ENCODE measurements at places on chromosomes 4 and X.

GRCh38 chrX:8049827-8050226 lies 121.2 kb downstream of the VCX2 start:
- DNase-seq, result no peak

- no peak for DNase-seq
Observed at GRCh38 chr4:81440949-81441348, 30.8 kb downstream of the RASGEF1B start.

DNA sequence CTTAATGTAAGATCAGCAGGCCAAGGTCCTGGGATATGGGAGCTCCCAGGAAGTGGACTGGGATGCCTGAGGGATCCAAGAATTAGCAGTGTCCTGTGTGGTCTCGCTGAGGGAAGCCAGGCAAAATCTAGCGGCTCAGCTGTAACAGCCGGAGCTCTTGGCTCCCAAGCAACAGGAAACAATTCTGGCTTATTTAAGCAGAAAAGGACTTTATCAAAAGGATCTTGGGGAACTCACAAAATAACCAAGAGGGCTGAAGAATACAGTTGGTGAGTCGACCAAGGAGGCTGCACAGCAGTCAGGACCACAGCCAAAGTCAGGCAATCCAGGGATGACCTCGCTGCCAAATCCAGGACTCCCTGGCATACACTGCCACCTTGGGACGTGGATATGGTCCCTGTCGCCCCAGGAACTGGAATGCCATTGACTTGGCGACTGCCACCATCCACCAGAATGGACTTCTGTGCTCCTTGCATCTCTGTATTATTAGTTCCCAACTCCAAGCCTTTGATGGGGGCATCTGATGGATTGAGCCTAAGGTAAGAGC lies 165.3 kb upstream of the BCOR start:
- no peak for DNase-seq

DNA sequence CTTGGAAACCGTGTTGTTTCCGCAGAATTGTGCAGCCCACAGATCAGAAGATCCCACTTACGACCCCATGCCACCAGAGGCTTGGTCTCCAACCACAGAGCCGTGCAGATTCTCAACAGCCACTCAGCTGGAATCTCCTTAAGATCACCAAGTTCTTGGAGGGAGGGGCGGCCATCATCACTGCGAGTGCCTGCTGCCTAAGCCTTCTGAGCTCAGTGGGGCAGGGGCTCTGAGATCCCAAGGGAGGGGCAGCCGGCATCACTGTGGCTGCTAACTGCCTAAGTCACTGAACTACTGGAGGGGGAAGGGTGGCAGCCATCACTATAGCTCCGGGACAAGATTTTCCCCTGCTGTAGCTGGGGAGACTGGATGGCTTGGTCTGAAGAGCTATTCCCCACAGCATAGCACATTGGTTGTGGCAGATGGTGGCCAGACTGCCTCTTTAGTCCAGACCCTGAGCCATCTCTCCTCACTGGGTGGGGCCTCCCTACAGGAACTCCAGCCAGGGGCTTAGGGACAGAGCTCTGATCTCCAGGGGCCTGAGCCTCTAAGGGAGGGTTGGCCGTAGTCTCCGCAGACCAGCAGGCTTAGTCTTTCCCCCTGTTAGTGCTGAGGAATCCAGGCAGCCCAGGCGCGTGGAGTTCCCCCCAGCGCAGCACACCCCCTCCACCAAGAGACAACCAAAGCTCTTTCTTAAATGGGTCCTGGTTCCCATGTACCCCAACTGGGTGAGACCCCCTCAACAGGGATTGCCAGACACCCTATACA lies 1483.9 kb downstream of the ADGRL3 start:
- peak; percentile 28 for DNase-seq

- DNase-seq, result no peak
Observed at GRCh38 chr4:90328558-90328957, 201.4 kb downstream of the CCSER1 start.

DNA sequence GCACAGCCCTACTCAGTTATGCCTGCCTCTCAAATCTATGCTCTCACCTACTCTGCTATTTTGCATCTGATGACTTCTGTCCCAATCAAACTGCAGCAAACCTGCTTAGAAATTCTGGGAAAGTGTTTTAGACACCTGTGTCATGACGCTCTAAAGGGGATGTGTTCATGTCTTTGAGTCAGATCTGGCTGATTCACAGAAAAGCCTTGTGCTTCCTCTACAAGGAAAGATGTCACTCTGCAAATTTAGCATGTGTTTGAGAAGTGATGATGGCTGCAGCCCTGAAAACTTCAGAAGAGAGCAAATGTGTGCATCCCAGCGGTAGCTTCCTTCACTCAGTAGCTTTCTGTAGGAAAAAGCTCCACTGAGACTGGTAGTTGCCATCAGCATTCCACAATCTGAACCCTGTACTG lies 235.4 kb downstream of the MGST2 start:
- no peak for DNase-seq

DNA sequence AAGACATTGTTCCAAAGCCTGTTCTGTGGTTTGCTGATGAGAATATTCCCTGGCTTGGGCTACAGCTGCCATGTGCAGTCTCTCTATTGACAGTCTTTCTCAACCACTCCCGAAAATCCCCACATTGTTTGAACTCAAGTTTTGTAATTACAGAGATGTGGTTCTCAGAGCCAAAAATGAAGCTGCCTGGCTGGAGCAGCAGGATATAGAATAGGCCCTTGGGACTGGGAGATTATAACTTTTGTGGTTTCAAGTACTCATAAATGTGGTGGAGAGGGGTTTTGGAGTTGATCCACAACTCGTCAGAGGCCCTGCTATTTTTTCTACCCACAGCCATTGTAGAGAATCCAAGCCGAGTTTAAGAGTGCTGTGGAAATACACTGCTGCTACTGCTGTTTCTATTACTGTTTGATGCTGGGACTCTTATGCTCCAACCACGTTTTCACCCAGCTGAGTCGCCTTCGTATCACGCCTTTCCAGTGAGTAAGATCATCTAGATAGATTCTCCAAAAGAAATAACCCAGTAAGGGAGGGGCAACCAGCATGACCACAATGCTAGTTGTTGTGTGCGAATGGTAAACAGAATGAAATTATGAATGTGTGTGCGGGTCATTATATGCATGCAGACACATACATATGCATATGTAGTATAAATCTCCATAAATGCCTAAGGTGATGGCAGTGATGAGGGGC lies 57.1 kb upstream of the ATXN3L start:
- DNase-seq, result no peak

DNA sequence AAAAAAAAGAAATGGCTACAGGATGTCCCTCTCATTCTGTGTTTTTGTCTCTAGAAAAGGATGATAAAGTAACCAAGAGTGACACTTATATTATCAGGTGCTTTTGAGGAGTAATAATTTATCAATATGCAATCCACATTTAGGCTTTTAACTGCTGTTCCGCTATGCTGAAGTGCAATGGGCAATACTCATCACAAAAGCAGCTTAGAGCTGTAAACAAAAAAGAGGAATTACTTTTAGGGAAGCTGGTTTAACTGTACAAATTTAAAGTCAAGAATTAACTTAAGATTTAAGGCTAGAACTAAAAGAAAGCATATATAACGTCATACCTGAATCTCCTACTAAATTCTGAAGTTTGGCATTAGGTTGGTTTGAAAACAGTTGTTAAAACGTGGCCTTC lies 93.5 kb upstream of the DDX3X start:
- no peak for DNase-seq

GRCh38 chr4:153344131-153345011 lies at the start of gene MND1:
Gene MND1 (plus strand): TSS chr4:153344688. CDS start chr4:153344738, 50 bp downstream.
- peak; percentile 83 for DNase-seq

GRCh38 chrX:150770623-150771022 lies 77.4 kb downstream of the MTMR1 start:
- DNase-seq, result no peak

DNA sequence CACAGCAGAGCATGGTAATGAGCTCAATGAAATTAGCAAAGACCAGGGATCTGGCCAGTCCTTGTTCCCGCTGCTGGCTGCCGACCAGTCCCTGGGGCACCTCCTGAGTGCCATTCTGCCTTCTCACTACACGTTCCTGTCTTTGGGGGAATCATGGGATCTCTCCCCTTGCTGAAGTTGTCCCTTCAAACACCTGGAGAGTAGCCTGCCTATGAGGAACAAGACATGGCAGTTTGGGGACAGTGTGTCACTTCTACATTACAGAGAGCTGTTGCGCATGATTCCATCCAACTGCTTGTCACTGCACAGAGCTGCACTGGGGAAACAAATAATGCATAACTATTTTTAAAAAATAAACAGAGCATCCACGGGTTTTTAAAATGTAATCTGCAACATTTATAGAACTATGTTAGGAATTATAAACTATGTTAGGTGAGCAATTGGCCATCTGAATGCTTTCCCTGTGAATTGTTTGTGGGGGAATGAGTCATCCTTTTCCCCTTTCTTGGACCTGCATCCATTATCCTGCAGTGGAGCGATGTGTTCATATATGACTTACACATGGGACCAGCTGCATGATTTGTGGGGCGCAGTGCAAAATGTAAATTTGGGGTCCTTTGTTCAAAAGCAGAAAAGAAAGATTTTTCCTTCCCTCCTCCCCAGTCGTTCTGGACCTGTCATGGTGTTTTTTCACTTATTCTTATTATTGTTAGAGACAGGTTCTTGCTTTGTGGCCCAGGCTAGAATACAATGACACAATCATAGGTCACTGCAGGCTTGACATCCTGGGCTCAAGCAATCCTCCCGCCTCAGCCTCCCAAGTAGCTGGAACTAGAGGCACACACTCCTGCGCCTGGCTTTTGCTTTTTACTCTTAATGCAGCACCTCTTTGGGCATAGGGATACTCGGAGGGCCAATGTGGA lies 115.0 kb upstream of the TBL1X start:
- no peak for DNase-seq

GRCh38 chr4:185119927-185120630 lies 23.0 kb upstream of the SLC25A4 start:
- no peak for DNase-seq

GRCh38 chrX:152600853-152601633 lies 36.7 kb upstream of the GABRQ start:
- DNase-seq, result no peak

DNA sequence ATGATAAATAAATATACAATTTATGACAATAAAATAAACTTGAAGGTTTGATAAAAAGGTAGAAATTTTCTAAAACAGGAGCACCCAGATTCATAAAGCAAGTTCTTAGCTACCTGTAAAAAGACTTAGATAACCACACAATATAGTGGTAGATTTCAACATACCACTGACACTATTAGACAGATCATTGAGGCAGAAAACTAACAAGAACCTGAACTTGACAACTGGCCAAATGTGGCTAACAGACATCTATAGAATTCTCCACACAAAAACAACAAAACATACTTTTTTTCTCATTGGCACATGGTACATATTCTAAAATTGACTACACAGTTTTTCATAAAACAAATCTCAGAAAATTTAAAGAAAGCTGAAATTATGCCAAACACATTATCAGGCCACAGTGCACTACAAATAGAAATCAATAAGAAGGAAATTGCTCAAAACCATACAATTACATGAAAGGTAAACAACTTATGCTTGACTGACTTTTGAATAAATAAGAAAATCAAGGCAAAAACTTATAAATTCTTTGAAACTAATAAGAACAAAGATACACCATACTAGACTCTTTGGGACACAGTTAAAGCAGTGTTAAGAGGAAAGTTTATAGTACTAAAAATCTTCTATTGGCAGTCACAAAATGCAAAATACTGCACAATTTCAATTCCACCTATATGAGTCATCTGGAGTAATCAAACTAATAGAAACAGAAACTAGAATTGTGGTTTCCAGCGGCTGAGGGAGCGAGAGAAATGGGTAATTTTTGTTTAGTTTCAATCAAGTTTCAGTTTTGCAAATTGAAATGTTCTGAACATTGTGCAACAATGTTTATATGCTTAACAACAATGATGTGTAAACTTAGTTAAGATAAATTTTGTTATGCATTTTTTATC lies 925.6 kb downstream of the SH3BGRL start:
- DNase-seq, result no peak

DNA sequence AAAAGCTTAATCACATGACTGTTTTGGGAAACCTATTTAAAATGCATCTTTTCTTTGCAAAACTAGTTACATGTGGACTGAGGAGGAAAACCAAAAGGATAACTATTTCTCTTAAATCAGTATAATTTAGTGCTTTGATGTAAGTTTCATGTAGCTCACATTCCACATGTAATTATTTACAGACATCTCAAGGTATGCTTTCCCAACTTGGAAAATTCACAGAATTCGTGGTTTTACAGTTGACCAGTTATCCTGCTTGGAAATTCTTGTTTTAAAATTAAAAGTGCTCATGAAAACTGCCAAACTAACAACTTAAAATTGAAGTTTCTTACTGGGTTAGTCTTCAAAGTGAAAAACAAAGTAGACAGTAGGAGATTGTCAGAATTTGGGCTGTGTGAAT lies 52.4 kb downstream of the EDNRA start:
- no peak for DNase-seq

DNA sequence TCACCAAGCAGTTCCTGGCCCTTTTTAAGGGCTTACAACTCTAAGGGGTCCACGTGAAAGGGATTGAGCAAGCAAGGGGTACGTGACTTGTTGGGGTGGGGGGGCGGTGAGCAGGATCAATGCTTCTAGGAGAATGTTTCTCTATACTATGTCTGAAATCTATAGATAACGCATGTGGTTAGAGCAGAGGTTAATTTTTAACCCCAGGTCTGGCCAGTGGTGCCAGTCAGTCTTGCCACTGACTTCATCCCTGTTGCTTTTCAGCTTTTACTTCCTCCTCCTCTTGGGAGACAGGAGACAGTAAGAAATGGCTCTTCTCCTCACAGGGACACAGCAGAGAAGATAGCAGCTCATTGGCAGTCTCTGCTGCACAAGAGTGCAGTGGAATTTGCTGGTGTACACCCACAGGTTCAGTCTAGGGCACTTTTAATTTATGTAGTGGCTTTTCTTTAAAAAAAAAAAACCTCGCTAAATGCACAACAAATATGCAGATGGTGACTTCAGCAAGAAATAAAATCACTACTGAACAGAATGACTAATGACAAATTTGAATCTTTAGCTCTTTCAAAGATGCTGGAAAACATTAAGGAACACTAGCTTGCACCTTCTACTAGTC lies 190.5 kb downstream of the CCNG2 start:
- DNase-seq, result no peak

GRCh38 chrX:70262952-70263567 lies 3.1 kb upstream of the P2RY4 start:
- no peak for DNase-seq

- DNase-seq, result no peak
Observed at GRCh38 chr4:87007528-87008446, 73.0 kb downstream of the AFF1 start.

GRCh38 chrX:129585167-129585566 lies 45.1 kb downstream of the OCRL start:
- DNase-seq, result no peak

DNA sequence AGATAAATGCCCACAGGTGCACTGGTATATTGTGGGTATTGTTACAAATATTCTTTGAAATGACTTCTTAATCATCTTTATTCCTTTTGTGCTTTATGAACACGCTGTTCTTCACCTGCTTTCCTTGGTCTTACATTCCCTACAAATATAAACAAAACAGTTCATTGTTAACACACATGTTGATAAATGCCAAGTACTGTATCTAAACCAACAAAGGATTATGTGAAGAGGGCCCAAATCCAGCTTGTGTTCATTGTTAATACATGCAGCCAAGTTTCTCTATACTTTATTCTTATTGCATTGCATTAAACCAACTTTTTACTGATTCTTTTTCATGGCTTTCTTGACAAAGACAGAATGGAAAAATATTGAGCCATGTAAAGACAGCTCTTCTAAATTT lies 42.8 kb downstream of the AREG start:
- DNase-seq, result no peak

- no peak for DNase-seq
Observed at GRCh38 chr4:142850478-142850877, 4.4 kb upstream of the INPP4B start.

Data from RWPE2 (cell line).